ENCODE measurements at places on chromosomes 12 and 14. TPM values are rescaled to one million over a fixed set of nuclear protein-coding genes. Genes with fewer than 3 reads are reported as not detected.

SYCP3 gene
- total RNA-seq: not detected

AQP2 gene
- not detected for total RNA-seq

DNA sequence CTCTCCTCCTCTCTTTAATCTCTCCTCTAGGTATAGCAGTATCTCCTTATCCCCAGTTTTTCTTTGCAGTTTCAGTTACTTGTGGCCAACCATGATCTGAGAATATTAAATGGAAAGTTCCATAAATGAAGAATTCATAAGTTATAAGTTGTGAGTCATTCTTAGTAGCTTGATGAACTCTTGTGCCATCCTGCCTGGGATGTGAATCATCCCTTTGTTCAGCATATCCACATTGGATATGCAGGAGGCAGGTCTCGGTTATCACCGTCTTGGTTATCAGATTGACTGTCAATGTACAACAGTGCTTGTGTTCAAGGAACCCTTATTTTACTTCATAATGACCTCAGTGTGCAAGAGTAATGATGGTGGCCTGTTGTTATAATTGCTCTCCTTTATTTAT lies 134.0 kb downstream of the TMEM117 start:
- peak; percentile 67 for DNase-seq

TECPR2 gene
- 9.0 TPM for total RNA-seq

DNA sequence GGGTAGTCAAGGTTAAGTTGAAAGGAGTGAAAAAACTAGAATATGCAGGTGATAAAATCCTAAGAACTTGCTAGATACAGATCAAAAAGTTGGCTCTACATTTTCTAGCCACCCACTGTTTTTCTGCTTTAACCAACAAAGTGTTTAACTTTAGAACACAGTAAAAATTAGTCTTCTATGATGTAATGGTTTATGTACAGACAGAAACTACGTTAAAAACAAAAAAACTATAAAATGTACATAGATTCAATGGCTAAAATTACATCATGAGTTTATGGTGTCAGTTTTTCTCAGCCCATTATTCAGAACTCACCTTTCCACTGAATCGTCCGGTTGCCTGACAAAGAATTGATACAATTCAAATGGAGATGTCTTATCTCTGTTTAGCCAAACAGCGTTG lies 2.1 kb downstream of the YARS2 start:
- DNase-seq: no peak

DNA sequence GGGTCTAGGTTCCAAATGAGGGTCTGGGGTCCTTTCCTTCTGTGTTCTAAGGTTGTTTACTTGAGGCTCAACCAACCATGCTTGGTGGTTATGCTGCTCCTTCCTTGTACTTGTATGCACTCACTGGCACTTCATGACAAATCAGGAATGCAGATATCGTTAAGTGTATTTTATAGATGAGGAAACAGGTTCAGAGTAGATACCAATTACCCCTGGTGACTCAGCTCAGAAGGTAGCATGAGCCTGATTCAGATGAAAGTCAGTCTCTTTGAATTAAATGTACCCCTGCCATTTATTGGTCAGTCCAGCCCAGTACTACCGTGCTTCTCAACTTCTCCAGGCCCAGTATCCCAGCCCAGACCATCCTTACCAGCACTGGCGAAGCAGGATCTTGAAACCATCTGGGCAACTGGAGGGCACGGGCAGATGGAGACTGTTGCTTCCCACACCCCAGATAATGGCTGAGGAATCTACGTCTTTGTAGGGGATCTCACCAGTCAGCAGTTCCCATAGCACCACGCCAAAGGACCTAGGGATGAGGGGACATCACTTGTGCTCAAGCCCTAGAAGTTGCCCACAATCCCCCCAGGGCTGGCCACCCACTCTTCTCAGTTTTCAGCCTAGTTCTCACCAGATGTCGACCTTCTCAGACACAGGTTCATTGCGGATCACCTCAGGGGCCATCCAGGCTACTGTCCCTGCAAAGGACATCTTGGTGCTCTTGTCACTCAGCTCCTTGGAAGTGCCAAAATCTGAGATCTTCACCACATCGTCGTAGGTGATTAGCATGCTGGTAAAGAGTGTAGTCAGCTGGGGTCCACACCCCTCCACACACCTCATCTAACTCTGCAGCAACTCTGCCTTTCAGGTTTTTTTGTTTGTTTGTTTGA lies 14.3 kb downstream of the MAP3K12 start:
- DNase-seq: no peak

Measured in HT1080 (cell line).